Stimulated activated CD4-positive, alpha-beta T cell treated with anti-CD3 and anti-CD28 coated beads, Interleukin-12 subunit alpha, Interleukin-12 subunit beta, amount 100 ng/mL, for 24 hours (primary cell): ENCODE measurements at places on chromosomes 5 and 9.

DNA sequence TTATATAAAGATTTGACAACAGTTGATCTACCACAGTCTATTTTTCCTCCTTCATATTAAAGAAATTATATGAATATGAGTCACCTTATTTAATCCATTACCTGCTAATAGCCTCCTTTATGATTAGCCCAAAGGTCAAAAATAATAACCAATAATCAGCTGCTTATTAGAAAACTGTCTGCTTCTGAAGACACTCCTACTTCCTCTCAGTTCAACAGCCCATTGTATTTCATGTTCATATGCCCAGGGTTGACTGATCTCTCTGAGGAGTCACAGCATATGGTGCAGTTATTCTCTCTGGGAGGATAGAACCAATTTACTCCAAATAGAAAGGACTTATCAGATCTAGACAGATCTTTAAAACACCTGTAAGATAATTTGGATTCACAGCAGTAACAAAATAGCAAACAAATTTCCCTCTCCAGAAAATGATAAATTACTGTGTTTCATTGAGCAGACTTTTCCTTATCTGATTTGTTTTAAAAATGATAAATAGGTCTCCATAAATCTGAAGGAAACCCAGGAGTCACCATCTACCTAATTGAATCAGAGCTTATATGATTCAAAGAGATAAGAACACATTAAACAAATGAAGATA lies 180.4 kb upstream of the ITGA1 start:
- no peak for DNase-seq

GRCh38 chr5:135051399-135051798 lies 17.4 kb upstream of the PITX1 start:
- DNase-seq = no peak

- DNase-seq = no peak
These were observed 62.1 kb downstream of the RXRA start for GRCh38 chr9:134388289-134388808.

GRCh38 chr9:38196714-38197113 lies 127.7 kb upstream of the SHB start:
- DNase-seq = no peak

- no peak for DNase-seq
These were observed 427.5 kb upstream of the KIF2A start for GRCh38 chr5:61878471-61878870.

- no peak for DNase-seq
These were observed 6.4 kb downstream of the PLIN2 start for GRCh38 chr9:19120877-19121276.

- no peak for DNase-seq
These were observed 21.1 kb downstream of the FAT2 start for GRCh38 chr5:151570058-151570457.

GRCh38 chr9:26462751-26463150 lies 429.9 kb downstream of the CAAP1 start:
- no peak for DNase-seq

- no peak for DNase-seq
These were observed 387.3 kb downstream of the NR2F1-AS1 start for GRCh38 chr5:93193431-93194347.

DNA sequence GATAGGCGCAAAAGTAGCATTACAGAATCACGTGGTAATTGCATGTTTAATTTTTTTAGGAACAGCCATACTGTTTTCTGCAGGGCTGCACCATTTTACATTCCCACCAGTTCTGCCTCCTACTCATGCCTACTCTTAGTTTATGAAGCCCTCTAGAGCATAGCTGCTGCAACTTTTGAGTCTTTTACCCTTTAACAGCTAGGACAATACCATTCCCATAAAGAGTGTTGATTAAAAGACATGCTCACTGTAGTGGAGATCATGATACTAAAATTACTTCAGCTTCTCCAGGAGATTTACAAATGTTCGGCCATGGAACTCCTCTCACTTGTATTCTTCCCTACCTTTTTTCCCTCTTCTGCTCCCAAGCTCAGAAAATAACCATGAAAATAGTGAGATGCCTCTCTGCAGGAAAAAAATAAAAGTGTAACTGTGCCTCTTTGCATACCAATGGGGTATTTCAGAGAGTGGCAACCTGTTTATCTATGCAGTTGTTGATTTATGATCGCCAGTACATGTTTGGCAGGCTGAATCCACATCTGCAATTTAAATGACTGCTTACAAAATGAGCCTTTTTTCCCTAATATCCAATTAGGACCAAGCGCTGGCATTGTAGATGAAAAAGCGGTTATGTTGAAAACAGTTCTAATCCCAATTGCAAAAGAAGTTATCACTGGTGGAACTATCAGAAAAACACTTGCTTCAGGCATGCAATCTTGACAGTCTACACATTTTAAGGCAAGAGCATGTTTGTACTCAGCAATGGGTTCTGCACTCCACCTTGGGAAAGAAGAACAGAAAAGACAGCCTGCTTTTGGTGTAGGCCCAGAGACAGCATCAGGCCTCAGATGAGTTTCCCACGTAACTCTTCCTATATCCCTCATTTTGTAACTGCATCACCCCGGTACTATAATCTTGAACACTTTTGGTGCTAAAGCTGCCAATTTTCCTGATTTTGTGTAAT lies 131.1 kb downstream of the ADAMTSL1 start:
- no peak for DNase-seq
